Glutamatergic neuron (in vitro differentiated cells): ENCODE measurements at places on chromosomes 2 and 18.
A peak's percentile ranks its signal among the peaks of the same experiment; 100 is the strongest.

DNA sequence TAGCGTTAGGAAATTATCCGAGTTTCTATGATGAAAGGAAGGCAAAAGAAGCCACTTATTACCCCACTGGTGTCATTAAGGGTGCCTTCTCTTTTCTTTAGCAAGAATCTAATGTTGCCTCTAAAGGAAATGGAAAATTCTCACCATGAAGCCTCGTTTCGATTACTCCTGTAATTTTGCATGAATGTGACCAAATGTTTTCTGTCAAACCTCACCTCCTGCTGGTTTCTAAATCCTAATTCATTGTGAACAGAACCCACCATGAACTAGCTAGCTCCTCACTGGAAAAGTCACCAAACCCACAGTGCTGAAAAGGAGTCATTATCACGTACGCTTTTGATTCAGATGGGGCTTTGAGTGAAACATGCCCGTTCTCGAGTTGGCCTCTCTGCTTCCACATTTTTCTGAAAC lies 119.9 kb downstream of the COPS8 start:
- no peak for DNase-seq

GRCh38 chr2:181953881-181954537 lies 31.6 kb upstream of the PPP1R1C start:
- DNase-seq: peak; percentile 62

GRCh38 chr2:102055346-102055990 lies 63.7 kb downstream of the IL1R2 start:
- no peak for DNase-seq

DNA sequence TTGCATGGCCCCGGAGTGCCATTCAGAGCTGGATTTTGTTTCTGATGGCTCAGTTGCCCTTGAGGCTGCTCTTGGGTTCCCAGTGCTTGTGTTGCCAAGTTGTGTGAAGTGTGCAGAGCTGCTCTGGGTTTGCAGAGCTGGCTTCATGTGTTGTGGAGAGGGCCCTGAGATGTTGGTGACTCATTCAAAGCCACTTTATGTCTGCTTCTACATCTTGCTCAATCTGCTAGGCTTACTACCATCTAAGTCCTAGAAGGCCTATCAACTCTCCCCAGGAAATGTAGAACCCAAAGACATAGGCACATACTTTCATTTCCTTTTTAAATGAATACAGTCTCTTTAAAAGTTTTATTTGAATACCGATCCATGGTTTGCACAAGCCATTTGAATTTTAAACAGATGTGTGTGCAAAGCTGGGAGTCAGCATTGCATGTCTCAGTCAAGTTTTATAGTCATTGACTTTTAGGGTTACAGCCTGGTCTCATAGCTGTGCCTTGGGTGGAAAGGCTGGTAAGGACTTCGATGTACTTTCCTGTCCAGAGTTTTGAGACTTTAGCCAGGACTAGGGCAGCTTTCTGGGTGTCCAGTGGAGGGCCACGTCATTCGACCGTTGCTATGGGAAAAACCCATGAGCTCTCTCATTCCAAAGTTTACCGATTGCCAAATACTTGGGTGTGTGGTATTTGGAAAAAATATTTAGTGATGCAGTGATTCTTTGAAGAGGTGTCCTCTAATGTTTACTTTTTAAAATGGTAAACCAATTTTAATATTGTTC lies 105.0 kb downstream of the LTBP1 start:
- DNase-seq: no peak

DNA sequence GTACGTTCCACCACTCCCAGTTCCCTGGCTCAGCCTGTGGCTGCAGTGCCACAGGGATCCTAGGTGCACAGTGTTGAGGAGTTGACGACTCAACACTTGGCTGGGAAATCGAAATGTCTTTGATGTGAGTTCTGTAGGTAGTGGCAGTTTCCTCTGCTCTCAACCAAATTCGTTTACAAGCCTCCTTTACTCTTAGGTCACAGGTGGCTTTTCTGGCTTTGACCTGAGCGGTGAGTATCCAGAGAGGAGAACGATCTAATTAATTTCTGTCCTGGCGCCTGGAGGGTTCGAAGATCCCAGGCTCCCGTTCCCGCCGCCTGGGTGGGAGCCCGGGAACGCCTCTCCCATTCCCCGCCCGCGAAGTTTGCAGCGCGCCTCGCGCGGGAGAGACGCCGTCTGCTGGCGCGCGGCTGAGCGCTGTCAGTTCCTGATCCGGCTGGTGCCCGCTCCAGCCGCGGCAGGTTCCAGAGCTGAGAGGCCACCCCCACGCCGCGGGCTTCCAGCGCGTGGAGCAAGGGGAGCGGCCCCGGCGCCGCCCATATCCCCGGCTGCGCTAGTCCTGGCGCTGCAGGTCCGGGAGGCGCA lies at the start of gene LAMA3:
LAMA3 (plus strand) TSS at position 423 of the 585 bp plus-strand sequence. CDS start 231 bp downstream, outside the sequence.
- DNase-seq: no peak

DNA sequence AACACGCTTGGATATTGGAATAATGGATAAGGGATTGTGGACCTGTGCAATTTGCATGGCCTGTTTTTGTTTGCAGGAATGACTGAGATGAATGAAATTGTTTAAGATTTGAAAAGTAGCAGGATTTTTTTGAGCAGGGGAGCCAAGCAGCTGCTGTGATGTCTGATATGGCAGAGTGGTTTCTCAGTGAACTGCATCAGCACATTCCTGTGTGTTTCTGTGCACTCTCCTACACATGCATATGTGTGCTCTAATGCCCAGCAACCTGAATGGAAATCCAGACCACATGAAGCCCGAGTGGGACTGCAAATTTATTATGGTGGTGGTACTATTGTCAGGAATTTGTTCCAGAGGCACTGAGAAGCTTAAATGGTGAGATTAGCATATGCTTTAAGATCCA lies 161.7 kb downstream of the PARD3B start:
- no peak for DNase-seq

- DNase-seq: no peak
Measured at GRCh38 chr2:173441222-173441621, 86.5 kb downstream of the CDCA7 start.

DNA sequence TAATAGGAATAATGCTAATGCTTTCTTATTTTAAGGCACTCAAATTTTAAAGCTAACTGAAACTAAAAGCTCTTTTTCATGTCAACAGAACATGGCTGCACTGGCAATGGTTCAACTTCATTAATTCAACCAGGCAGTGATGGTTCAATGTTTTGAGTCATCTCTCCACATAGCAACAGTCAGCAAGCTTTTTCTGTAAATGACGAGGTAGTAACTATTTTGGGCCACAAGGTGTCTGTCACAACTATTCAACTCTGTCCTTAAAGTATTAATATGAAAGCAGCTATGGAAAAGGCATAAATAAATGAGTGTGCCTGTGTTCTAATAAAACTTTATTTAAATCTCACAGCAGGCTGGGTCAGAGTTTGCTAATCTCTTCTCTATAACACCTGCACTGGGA lies 1425.6 kb upstream of the PIK3C3 start:
- no peak for DNase-seq
